GOT3 (cell line): ENCODE measurements at places on chromosomes 16 and 17.

GRCh38 chr17:39702901-39703893 lies 3.3 kb downstream of the ERBB2 start:
- no peak for DNase-seq

DNA sequence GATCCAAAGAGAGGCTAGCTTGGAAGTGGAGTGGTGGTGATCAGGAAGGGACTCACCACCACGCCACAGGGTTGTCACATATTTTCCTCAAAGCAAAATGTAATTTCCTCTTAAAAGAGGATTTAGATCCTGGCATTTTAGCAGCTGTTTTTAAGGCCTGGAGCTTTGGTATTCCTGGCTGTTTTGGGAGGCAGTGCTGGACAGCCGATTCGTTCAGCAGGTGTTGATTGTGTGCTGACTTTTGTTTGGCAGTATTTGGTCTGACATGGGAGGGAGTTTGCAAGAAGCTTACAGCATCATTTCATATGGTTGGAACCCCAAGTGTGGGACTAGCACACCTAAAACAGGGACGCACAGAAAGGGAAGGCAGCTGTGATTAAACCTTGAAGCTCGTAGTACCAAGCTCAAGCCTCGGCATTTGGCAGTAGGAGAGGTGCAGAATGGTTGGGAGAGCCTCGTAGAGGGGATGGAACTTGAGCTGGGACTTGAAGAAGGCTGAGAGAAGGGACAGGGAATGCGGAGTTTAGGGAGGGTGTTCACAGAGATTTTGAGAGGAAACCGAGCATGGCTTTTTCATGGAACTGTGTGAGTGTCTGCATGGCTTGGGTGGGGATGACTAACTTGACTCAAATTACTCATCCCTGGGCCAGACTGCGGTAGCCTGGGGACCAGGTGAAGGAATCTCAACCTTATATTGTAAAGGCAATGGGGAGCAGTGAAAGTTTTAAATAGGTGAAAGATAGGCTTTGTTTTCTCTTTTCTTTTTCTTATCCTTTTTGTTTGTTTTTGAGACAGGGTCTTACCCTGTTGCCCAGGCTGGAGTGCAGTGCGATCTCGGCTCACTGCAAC lies 52.3 kb downstream of the RPTOR start:
- DNase-seq, result no peak

DNA sequence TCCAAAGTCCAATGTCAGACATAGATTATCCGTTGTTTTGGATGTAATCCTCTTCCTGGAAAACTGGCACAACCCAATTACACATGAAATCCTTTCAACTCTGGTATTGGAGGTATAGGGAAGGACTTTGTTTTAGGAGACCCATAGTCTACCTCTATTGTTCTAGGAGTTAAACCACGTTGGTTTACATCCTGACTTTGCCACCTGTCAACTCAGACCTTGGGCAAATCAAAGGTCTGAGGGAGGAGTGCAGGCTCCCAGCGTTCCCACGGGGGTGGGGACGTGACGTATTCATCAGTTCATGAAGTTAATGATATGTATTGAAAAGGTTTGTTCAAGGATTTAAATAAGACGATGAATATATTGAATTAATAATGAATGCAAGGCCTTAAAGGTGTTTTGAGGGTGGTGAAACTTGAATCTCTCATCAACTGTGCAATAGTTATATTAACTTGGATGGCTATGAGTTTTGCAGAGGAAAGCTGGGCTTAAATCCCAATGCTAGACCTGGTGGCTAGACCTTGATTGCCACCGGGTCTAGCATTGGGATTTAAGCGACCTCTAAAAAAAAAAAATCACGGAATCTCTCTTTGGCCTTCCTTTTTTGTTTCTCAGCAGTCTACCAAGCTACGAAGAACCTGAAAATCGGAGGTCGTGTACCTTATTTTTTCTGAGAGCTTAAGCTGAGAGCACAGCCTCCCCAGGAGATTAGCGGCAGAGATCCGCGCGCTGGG lies 744 bp upstream of the NF1 start:
- DNase-seq, result no peak

DNA sequence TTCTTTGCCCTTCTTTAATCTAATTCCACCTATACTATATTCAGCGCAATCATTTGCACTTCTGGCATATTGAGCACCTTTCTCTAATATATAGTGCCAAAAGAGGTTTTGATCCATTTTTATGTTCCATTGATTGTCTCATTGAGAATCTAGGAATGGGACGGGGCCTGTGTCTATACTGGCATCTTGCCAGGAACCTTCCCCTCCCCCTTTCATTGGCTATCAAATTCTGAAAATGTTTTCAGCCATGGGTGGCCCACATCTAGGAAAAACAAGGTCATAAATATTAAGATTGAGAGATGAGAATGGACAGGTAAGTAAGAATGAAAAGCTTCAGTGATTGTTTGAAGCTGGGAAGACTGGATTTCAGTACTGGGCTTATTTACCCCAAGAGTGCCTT lies 159.9 kb downstream of the FTO start:
- DNase-seq, result no peak

DNA sequence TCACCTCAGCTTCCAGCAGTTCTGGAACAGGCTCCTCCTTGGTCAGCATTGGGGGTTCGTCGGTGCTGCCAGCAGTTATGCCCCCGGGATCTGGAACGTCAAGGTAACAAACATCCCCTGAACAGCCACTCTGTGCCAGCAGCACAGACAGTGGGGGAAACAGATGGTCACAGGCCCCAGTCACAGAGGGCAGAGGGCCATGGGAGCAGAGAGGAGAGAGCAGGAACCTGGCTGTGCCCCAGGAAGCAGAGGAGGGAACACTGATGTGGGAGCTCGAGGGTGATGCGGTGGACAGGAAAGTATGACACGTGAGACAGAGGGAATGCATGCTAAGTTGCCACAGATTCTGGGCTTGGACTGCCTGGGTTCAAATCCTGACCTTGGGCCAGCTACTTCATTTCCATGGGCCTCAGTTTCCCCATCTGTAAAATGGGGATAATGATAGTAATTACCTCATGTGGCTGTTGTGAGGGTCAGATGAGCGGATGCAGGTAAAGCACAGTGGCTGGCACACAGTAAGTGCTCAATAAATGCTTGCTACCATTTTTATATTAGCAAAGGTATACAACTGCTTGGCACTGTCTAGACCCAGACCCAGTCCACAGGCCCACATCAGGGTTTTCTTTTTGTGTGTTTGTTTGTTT lies 4.9 kb downstream of the BCL7C start:
- no peak for DNase-seq

- DNase-seq, result no peak
These were observed 48.9 kb downstream of the UBE2G1 start for GRCh38 chr17:4317610-4318009.

GRCh38 chr17:74607221-74607620 lies 15.1 kb upstream of the CD300LD start:
- no peak for DNase-seq

GRCh38 chr16:51237861-51238378 lies 86.8 kb upstream of the SALL1 start:
- no peak for DNase-seq

- DNase-seq, result no peak
These were observed 16.2 kb downstream of the MYLK3 start for GRCh38 chr16:46731691-46732555.

DNA sequence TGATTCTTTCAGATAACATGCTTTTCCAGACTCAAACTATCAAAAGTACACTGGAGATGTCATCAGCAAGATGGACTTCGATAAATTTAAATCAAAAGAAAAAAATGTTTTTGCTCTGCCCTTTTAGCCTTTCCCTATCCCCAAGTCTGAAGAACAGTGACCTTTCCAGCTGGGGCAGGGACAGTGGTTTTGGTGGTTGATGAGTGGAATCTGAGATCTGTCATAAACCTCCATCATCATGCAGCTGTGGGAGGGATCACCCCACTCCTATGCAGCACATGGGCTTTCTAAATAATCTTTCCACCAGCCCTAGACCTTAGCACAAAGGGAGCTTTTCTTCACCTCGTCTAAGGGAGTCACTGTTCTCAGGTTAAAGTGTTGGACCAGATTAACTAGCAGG lies 869.5 kb upstream of the SOX9 start:
- DNase-seq, result no peak

DNA sequence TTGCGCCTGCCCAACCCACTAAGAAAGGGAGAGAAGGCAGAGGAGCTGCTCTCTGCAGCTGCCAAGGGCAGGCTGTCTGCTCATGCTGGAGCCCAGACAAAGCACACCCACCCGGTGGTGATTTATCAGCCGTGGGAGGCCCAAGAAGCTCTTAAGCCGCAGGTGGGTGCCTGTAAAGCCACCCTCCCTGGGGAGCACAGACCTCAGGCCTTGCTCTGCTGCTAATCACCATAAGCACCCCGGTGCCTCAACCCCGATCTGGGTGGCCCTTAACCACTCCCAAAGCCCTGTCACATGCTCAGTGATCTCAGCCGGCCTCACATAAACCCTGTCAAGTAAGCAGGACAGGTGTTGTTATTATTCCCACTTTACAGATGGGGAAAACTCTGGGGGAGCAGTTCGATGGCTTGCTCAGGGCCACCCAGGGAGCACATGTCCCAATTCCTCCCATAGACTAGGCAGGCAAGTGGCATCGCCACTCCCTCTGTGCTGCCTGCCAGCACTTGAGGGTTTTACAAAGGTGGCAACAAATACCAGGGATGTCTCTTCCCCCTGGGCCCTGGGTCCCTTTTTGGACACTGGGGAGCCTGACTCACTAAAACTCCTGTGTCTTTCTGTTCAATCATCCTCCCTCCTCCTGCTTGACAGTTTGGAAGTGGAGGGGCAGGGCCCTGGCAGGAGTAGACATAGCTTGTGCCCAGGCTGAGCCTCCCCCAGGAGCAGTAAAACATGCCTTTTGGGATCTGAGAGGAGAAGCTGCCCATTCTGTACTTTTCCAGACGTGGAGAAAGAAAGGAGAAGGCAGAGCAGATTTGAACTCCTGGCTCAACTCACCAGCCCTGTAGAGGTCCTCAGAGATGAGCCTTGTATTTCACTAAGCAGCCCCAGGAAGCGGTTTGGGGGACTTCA lies 299.3 kb downstream of the SOX9 start:
- no peak for DNase-seq

DNA sequence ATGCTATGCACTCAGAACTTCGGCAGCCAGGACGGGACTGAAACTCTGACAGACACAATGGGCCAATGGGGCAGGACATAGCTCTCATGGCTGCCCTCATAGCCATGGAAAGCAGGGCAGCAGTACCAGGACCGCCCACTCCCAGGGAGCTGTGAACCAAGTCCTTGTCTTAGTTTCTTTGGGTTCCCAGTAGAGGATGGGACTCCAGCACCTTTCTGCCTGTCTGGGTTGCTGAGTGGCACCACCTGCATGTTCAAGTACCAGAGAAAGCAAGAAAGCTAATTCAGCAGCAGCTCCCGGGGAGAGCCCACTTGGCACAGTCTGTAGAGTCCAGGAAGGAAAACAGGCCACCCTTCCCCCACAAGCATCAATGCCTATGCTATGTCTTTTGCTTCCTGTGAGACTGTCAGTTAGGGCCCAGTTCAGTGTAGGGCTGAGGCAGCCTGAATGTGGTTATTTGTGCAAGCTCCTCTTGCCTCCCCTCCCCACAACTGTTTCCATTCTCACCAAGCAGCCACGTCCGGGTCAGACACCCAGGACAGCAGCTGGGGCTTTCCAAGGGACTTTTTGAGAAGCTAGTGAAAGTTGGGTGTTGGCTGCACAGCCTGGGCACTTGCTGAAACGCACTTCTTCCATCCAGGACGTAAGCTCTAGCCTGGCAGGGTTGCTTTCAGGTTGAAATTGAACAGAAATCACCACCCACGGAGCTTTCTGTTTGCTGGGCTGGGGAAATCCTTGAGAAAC lies 7.8 kb downstream of the SUPT4H1 start:
- DNase-seq, result no peak

- no peak for DNase-seq
These were observed 4.6 kb downstream of the PYCR1 start for GRCh38 chr17:81932333-81932983.

- no peak for DNase-seq
These were observed 67.8 kb downstream of the GRIN2A start for GRCh38 chr16:10114409-10114808.

GRCh38 chr17:68955181-68955841 lies at the start of gene ABCA8:
Gene ABCA8 (minus strand): TSS chr17:68955392. CDS start chr17:68942034, 13,358 bp downstream.
- DNase-seq, result no peak

DNA sequence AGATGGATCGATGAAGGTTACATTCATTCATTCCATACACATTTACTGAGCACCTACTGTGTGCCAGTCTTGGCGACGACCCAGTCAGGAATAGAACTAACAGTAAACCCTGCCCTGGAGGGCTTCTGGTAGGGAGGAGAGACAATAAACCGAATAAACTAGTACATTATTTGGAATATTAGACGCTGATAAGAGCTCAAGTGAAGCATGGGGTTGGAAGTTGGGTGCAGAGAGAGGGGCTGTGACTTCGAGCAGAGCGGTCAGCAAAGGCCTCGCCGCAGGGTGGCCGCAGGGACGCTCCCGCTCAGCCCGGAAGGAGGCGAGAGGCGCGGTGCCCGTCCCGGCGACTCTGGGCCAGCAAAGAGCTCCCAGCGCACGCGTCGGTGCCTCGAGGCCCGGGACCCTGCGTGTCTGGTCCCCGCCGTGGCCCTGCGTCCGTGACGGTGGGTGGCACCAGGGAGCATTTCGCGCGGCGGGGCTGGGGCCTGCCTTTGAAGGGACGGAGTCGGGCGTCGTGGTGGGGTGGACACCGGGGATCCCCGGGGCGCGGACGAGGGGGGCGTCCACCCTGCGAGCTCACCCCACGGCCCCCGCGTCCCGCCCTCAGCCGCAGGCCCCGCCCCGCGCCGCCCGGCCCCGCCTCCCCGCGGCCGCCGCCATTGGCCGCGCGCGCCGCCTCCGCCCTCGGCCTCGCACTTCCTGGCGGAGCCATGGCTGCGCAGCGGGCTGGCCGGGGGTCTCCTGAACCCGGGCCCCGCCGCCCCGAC lies at the start of gene KLHL36:
Gene KLHL36 (plus strand): TSS at position 684 of the 767 bp plus-strand sequence. CDS start 2,357 bp downstream, outside the sequence.
- DNase-seq, result no peak

- peak; percentile 51 for DNase-seq
These were observed at the start of gene KANSL1 for GRCh38 chr17:46193151-46193625. Gene KANSL1 (minus strand): TSS chr17:46193429. CDS start chr17:46172143, 21,286 bp downstream.

DNA sequence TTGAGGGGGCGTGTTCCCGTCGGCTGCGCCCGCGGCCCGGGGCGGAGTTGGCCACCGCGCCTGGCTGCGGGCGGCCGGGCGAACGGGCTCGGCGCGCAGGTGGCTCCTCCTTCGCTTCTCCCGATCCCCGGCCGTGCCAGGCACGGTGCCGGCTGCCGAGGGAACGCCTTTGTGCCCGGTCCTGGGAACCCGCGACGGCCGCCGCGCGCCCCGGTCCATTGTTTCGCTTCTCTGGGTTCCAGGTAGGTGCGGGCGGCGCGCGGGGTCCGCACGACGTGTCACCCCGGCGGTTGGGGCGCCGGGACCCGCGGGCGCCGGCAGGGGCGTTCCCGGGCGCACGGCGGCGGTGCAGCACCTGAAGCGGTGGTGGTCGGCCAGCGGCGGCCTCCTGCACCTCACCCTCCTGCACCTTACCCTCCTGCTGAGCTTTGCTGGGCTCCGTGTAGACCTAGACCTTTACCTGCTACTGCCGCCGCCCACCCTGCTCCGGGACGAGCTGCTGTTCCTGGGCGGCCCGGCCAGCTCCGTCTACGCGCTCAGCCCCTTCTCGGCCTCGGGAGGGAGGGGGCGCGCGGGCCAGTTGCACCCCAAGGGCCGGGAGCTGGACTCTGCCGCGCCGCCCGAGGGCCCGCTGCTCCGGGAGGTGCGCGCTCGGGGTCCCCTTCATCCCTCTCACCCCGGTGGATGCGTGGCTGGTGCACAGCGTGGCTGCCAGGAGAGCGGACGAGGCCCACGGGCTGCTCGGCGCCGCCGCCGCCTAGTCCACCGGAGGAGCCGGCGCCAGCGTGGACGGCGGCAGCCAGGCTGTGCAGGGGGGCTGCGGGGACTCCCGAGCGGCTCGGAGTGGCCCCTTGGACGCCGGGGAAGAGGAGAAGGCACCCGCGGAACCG lies 99.9 kb downstream of the EFCAB13 start:
- DNase-seq, result no peak
